Activated CD4-positive, alpha-beta T cell treated with anti-CD3 and anti-CD28 coated beads, Interleukin-2, amount 50 U/mL, for 4 hours (primary cell): ENCODE measurements at places on chromosomes 4 and X.

- no peak for DNase-seq
These were observed 26.1 kb downstream of the PDGFC start for GRCh38 chr4:156945532-156945931.

- DNase-seq, result no peak
These were observed 146.5 kb upstream of the INTU start for GRCh38 chr4:127486248-127486647.

- DNase-seq, result peak; percentile 99
These were observed at the start of gene GTPBP6 for GRCh38 chrX:318739-319578. Gene GTPBP6, minus strand, starts transcription at chrX:318796. Its CDS starts 9 bp downstream, at chrX:318787.

DNA sequence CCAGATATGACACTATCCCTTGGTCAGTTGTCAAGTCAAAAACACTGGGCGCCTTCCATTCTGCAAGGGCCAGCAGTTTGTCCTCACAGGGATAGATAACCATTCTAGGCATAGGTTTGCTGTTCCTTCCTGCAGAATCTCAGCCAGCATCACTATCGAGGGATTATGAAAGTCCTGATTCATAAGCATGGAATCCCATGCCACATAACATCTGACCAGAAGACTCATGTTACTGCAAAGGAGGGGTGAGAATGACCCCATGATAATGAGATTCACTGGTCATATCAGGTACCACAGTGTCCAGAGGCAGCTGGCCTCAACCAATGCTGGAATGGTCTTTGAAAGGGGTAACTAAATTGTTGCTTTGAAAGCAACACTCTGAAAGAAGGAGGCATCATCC lies 84.7 kb downstream of the OTC start:
- DNase-seq, result no peak

DNA sequence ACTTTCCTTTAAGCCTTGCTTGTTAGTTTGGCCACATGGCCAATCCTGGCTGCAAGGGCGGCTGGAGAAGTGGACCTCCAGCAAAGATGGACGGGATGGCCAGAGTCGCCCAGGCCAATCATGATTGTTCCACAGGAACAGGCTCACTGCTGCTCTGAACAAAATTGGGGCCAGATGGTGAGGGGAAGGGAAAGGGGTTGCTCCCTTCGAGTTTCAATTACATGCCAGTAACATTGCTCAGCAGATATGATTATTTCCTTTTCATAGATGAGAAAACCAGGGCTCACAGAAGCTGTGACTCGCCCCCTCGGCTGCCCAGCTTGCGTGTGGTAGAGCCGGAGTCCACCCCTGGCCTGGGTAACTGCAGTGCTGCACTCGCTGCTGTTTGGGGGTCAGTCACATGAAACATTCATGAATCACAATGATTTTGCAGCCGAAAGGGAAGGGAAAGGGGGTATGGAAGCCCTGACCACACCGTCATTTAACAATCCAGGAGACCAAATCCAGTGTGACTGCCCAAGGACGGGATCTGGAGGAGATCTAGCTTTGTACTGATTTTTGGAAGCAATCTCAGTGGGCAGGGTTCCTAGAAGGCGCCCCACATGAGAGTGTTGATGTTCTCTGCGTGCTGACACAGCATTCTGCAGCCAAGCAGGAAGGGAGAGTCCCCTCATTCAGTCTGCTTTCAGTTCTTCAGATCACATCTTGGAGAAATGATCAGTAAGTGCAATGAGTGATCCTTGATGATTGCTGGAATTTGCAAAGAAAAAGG lies 77.3 kb upstream of the MSX1 start:
- no peak for DNase-seq

- no peak for DNase-seq
These were observed 7.7 kb upstream of the FGG start for GRCh38 chr4:154620111-154620510.

GRCh38 chr4:16006771-16007446 lies 43.9 kb upstream of the FGFBP2 start:
- no peak for DNase-seq

- peak; percentile 24 for DNase-seq
These were observed 216.9 kb downstream of the PTTG2 start for GRCh38 chr4:38177035-38177546.

DNA sequence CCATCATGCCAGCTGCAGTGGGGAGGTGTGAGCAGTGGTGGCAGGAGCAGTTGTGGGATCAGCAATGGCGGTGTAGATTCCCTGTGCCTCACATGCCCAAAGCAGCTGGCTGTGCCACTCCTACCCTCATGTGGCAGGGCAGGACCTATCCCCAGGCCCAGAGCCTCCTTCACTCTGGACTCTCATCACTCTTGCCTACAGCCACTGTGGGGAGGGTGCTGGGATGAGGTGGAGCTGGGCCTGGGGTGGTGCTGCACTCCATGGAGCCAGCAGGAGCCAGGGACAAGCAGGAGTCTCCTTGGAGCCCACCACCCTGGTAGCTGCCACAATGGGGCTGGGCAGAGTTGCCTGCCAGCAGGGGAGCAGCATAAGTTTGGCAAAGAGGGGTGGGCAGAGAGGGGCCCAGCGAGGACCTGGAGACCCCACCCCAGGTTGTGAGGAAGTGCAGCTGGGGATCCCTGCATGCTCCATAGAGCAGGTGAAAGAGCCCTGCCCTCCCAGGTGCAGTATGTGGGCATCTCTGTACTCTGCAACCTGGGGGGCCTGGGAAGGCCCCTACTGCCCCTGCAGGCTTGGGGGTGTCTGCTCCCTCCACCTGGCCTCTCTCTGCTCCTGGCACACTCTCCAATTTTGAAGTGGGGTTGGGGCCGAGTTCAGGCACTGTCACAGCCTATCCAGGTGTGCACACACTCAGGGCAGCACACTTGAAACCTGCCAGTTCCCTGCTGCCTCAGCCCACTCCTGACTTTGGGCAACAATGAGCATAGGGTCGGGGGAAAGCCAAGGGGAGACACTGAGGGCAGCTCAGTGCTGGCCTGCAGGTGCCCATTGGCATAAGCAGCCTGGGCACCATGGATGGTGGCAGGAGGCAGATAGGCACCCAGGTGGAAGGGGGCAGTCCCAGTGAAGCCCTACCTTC lies 74.0 kb upstream of the INTU start:
- no peak for DNase-seq

- no peak for DNase-seq
These were observed 298.5 kb downstream of the KCTD8 start for GRCh38 chr4:44150091-44150576.

DNA sequence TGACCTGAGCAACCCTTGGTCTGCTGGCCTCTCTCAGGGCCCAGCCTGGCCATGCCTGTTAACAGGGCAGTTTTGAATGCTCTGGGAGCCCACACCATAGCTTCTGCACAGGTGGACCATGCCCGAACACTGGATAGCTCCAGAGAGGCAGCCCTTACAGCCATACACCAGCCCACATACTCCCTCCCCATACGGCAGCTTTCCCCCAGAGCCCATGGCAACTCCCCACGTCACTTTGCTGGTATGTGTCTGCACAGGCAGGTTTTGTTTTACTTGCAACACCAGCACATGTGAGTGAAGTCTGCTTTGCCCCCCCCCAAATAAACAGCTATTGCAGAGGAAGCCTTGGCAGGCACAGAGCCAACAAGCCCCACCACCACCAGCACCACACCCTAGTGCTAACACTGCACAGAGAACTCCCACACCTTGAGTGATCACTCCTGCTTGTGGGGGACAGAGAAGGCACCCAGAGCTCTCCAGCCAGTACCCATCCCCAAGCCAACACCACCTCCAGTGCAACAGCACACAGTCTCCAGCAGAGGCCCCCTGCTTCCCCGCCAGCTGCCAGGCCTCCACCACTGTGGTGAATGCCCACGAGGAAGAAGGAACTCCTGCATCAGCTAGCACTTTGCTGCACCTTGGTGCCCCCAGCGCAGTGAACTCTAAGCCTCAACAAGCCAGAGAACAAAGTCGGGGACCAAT lies 87.3 kb downstream of the STPG2 start:
- DNase-seq, result no peak

DNA sequence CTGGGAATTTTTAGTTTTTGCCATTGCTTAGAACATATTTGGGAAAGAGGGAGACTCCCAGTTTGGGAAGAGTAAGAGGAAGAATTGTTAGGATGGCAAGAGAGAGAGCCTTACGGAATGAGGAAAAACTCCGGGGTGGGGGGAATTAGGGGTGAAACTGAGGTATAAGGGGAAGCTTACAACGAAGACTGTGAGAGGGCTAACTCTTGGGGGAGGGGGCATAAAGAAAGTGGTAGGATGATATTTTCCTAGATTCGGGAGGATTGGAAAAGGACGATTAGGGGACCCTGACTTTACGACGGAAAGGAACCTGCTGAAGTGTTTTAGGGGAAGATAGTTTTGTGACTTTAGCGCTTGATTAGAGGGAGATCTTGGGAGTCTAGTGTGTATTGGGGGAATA lies 86.2 kb upstream of the HPRT1 start:
- no peak for DNase-seq

DNA sequence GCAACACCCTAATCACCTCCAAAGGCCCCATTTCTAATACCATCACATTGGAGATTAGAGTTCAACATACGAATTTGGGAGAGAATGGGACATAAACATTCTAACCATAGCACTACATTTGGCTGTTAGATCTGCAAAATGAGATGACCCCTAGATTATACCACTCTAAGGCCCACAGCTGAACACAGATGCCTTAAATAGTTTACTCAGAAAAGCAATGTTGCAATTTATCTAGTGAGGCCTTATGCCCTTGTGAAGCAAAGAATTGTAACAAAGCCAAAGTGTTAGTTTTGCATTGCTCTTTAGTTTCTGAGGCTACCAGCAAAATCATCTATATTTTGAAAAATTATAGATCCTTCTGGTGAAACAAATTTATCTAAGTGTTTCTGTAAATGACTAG lies 31.6 kb upstream of the ARHGEF6 start:
- no peak for DNase-seq

DNA sequence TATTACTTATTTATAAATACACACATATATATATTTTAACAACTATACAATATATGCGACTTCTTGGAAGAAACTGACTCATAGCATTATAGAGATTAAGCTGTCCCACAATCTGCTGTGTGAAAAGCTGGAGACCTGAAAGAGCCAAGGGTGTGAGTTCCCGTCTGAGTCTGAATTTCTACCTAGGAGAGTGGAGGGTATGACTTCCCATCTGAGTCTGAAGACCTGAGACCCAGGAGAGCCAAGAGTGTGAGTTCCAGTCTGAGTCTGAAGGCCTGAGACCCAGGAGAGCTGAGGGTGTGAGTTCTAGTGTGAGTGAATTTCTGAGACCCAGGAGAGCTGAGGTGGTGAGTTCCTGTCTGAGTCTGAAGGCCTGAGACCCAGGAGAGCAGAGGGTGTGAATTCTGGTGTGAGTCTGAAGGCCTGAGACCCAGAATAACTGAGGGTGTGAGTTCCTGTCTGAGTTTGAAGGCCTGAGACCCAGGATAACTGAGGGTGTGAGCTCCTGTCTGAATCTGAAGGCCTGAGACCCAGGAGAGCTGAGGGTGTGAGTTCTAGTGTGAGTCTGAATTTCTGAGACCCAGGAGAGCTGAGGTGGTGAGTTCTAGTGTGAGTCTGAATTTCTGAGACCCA lies 8.9 kb upstream of the P2RY8 start:
- no peak for DNase-seq

GRCh38 chr4:42672359-42673081 lies 15.6 kb upstream of the ATP8A1 start:
- no peak for DNase-seq

DNA sequence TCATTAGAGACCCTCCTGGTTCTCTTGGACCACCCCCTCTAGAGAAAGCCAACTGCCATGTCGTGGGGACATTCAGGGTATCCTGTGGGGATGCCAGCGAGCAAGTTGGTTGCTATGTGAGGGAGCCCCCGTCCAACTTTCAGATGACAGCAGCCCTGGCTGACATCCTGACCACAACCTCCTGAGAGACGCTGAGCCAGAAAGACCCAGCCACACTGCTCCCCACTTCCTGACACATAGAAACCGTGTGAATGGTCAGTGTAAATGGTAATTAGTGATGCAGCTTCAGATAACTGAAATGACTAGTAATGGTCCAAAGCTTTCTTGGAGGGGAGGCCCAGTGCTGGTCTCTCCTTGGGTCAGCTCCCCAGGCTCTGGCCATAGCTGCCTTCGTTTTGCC lies 10.8 kb downstream of the CLCN4 start:
- no peak for DNase-seq

DNA sequence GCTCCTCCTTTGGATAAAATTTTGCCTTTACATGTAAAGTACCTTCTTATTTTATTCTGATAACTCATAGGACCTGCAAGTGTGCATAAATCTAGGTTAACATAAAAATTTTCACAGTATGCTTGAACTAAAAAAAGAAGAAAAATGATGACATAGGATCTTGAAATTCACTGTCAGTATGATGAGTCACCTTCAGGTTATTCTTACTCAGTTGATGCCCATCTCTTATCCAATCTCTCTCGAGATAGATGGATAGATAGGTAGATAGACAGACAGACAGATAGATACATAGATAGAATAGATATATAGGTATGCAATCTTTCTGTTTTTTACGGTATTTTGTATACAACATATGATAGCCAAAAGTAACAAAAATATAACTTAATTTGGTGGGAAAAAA lies 485.5 kb downstream of the NAF1 start:
- DNase-seq, result no peak

GRCh38 chrX:9153300-9153699 lies 119.4 kb upstream of the FAM9B start:
- DNase-seq, result no peak

DNA sequence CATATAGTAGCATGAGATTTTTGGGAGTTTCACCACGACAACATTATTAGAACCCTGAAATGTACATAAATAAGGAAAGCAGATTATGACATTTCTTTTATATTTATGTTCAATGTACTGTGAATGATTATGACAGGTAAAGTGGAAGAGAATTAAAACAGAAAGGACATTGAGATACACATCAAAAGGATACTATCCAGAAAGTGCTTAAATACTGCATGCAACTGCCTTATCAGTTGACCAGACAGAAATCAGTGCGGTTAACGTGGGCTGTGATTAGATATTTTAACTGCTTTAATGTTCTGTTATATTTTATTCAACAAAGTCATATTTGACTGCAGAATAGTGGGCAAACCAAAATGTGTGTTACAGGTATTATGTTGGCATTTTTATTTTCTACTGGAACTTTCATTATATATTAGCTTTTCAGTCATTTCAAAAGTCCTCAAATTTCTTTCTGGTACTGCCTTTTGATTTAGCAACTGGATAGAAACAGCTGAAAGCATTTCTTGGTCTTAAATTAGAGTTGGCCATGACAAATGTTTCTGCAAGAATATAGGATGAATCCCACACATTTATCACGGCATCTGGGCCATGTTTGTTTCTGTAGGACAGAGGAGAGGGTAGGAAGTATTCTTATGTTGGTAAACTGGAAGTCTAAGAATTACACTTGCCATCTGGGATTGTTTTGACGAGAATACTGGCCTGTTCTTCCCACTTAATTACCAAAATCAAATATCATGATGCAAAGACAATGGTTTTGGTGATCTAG lies 255.2 kb downstream of the SLC39A8 start:
- no peak for DNase-seq

- DNase-seq, result no peak
These were observed 161.5 kb downstream of the SOWAHB start for GRCh38 chr4:76736414-76736813.

DNA sequence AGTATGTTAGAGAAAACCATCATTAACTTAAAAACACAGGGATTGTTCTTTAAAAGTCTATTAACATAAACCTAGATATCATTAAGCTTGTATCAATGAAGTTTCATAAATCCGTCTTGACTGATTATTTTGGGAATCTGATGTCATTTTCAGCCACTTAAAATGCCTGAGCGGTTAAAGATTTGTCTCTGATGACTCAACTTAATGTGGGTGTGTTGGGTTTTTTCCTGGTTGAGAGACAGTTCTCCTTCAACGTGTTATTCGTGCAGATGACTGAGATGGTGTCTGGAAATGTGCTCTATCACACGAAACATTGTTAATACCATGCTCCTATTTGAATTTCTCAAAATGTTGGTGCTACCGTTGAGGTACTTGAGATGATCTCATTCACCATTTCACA lies 227.3 kb upstream of the TENM3 start:
- no peak for DNase-seq
